Spleen (tissue), 13 donors: ENCODE measurements at places on chromosomes 6 and 20.

DNA sequence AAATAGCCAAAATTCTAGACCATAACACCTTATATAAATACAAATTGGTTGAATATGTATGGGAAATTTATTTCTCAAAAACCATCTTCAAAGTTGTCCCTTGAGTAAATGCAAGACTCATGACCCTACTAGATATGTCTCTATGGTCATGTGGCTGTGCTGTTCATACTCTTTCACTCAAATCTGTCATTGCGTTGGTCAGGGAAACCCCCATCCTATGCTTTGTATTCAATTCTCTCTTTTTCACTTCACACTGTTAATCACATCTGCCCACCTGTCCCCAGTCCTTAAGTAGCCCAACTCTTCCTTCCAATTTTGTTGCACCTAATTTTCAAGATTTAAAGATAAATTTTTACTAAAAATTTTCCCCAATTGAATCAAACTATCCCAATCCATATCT, 51.0 kb downstream of the RPS12 start:
- DNase-seq = no peak

GRCh38 chr6:33443025-33443424, 11.4 kb upstream of the ZBTB9 start:
- no peak for DNase-seq

DNA sequence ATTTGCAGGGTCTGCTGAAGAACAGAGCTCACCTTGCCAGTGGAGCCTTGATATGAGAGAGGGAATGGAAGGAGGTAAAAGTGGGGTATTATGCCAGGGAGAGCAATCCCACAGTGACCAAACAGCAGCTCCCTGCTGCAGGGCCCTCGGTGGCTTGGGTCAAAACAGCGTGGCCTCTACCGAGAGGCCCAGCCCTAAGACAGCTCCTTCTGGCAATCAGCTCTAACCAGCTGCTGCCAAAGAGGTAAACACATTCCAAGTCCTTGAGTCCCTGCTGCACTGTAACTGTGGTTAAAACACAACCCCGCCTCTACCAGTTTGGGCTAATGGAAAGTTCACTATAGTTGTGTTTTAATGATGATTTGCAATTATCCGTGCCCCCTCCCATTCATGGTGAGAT, 1.4 kb upstream of the DAAM2 start:
- DNase-seq = no peak

DNA sequence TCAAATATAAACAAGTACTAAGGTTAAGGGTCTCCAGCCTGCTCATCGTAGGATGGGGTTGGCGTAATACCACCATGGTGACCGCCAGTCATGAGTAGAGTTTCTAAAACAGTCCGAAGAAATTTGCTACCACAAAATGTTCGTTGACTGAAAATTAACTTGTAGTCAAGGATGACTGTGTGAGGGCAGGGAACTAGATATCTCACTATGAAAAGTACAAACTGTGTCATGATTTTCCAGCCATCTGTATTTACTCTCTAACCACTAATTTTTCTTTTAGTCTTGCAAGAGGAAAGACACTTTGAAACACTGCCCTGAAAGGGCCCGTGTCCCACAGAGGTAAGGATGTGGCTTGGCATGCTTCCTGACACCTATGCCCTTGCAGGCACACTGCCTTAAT, 99.7 kb downstream of the IRF4 start:
- DNase-seq = no peak

DNA sequence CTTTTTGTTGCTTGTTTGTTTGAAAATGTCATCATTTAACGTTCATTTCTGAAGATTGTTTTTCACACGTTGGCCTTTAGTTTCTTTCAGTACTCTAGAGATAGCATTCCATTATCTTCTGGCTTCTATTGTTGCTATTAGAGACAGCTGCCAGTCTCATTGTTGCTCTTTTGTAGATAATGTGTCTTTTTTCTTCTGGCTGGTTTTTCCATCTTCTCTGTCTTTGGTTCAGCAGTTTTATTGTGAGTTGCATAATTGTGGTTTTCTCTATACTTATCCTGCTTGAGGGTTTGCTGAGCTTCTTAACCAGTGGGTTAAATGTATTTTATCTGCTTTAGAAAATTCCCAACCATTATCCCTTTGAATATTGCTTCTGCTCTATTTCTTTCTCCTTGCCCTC, 23.2 kb upstream of the AIG1 start:
- DNase-seq = no peak

- no peak for DNase-seq
Measured at GRCh38 chr6:158225767-158226166, 57.6 kb downstream of the GTF2H5 start.

DNA sequence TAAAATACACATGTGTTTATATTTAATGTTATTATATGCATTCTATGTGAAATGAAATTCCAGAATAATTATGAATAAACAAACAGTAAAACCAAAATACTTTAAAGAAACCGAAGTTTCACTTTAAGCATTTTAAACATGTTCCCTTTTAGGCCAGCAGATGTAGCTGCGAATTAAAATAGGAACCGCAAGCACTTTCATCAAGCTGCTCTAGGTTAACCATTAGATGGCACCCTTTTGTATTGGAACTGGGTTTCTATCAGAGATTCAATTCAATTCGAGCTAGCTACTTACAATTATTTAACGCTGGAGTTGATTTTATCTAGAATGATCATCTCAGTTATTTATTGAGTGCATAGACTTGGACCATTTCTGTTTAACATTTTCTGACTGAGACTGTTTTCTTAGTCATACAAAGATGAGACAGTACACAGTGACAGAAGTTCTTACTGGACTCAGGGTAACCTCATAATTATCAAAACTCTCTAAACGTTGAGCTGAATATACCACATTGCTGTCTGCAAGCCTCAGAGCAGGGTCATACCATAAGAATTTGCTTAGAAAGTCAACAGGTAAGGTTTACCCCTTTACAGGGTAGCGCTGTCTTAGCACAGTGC, 8.5 kb downstream of the TMEM242 start:
- no peak for DNase-seq

GRCh38 chr6:133951881-133952814, 876 bp upstream of the TBPL1 start:
- DNase-seq = peak; percentile 90

DNA sequence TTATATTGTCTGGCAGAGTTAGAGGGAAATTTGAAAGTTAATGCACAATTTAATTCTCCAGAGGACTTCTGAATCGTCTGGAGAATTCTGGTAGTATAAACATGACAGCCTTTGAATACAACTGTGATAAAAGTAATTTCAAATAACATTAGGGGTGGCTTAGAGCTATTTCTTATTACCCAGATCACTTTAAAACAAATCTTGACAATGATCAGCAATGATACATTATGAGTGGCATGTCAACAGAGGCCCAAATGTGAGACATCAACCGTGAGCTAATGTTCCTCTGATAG, 259.1 kb downstream of the HACE1 start:
- DNase-seq = no peak

GRCh38 chr6:118228886-118229285, 319.2 kb upstream of the PLN start:
- DNase-seq = no peak

DNA sequence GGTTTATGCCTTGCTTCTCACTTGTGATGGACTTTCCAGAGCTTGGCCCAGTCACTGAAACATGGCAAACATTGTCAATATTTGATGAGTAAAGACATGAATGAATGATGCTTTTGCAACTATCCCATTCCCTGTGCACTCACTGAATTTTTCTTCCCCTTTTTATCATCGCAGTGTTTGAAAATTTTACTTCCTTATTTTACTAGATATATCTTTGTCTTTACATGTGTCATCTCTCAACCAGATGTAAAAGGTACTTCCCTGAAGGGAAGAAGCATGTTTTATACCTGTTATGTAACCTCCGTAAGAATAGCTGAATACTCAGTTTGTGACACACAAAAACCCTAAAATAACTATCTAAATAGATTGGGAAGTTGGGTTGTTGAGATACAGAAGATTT, 544.7 kb upstream of the FLRT3 start:
- no peak for DNase-seq
